ENCODE measurements at places on chromosomes 16 and 17.

GRCh38 chr16:57950382-57950781, 20.5 kb downstream of the CNGB1 start:
- no peak overlapping the region for H3K27ac ChIP-seq
- no peak for DNase-seq
- H3K4me3 ChIP-seq, result no peak overlapping the region
- H3K36me3 ChIP-seq, result no peaks in the 10 kb centered on the region

DNA sequence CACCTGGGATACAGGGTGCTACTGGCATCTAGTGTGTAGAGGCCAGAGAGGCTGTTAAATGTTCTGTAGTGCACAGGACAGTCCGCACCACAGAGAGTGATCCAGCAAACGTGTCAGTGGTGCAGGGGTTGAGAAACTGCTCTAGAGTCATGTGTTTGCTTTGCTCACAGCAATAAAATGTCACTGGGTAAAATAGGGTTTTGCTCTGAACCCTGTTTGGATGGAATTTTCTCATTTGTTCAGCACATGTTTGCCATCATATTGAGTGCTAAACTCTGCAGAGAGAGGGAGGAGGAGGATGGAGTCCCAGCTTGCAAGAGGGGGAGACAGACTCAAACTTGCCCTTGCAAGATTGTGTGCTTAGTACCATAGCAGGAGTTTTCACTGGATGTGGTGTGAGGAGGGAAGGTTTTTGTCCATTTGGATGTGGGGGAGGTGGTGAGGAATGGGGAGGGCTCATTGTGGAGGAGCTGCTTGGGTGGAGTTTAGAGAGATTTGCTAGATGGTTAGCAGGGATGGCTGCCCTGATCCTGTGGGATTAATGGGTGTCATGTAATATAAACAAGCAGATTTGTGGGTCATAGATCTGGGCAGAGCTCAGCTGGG, 11.8 kb downstream of the PLCG2 start:
- H3K27me3 ChIP-seq, result no peaks in the 10 kb centered on the region
- H3K4me1 ChIP-seq, result no peaks in the 10 kb centered on the region
- H3K4me3 ChIP-seq, result no peak overlapping the region
- H3K36me3 ChIP-seq, result no peaks in the 10 kb centered on the region

DNA sequence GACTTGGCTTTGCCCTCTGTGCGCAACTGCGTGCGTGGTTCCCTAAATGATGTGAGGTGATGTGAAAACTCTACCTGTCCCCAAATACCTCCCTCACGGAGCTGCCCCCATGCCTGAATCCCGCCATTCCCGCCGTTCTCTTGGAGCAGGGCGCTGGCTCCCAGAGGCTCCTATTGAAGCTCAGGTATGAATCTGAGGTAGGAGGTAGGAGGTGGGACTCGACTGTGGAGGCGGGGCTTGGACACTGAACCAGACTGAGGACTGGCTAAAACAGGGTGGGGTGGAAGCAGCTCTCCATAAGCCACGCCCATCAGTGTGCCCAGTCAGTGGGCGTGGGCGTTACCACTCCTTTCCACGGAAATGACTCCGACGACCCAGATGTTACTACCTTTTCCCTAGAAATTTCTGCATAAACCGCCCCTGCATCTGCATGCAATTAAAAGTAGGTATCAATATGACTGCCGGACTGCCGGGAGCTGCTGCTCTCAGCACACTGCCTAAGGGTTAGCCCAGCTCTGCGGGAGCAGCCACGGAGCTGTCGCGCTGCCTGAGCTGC, 41.0 kb downstream of the FOXL1 start:
- no peaks in the 10 kb centered on the region for H3K36me3 ChIP-seq
- no peak overlapping the region for H3K27ac ChIP-seq
- no peak overlapping the region for H3K4me3 ChIP-seq
- no peak for DNase-seq

DNA sequence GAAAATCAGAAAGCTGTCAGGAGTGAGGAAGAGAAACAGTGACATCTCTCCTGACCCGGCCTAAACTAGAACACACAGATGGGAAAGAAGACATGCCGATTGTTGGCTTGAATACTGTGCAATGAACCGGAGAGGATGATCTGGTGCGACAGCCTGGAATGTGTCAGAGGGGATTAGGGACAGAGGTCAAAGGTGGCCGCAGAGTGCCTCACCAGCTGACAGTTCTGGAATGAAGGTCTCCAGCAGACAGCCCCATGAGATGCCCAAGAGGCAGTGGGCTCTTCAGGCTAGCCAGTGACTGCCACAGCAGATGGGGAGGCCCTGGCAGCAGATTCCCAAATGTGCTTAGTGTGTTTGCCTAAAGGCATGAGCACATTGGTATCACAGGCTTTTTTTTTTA, 623.2 kb downstream of the CDH8 start:
- H3K36me3 ChIP-seq, result no peaks in the 10 kb centered on the region
- no peak for DNase-seq
- no peak overlapping the region for H3K27ac ChIP-seq
- H3K4me1 ChIP-seq, result no peaks in the 10 kb centered on the region
- no peak overlapping the region for H3K4me3 ChIP-seq

DNA sequence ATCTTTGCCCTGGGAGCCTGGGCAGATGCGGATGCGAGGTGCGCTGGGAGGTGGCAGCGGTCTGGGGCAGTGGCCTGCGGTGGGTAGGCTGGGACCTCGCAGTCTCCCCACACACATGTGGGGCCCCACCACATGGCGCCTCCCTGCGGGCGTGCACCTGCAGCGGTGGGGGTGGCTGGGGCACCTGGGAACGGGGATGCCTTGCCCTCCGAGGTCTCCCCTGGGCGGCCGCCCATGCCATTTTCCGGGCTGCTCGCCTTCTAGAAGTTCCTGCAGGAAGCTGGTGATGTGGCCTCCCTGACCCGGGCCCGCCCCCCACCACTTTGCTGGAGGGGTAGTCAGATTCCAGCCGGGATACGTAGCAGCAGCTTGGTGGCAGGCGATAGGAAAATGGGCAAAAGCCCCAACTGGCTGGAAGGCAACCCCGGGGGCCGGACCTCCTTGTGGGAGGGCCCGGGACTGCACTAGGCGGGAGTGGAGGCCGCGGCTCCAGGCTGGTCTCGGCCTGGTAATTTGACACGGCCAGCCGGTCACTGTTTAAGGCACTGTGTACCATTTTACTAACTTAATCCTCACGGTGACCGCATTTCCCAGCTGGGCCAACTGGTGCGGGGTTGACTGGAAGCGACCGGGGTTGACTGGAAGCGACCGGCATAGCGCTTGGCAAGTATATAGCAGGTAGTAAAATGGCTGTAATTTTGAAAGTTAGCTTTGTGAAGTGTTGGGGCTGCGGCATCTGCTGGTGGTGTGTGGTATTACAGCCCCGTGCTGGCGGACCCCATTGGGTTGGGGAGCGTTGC, 38.5 kb downstream of the IGF2BP1 start:
- no peaks in the 10 kb centered on the region for H3K27me3 ChIP-seq
- no peak for DNase-seq
- H3K36me3 ChIP-seq, result no peaks in the 10 kb centered on the region
- H3K4me3 ChIP-seq, result no peak overlapping the region
- no peak overlapping the region for H3K27ac ChIP-seq
- H3K4me1 ChIP-seq, result peaks cover 3% of the 10 kb centered on the region

DNA sequence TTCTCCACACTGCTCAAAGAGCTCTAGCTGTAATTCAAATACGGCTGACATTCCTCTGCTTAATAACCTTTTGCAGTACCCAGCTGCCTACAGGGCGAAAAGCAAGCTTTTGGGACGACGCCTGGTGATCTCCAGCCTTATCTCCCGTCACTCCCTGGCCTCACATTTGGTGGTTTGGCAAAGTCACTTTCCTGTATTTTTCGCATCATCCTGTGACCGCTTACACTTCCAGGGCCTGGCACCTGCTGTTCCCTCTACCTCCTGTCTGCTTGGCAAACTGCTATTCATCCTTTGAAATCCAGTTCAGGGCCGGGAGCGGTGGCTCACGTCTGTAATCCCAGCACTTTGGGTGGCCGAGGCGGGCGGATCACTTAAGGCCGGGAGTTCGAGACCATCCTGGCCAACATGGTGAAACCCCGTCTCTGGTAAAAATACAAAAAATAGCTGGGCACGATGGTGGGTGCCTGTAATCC, 2.7 kb upstream of the BHLHA9 start:
- DNase-seq, result peak; percentile 12
- no peaks in the 10 kb centered on the region for H3K27me3 ChIP-seq
- peaks cover 8% of the 10 kb centered on the region for H3K4me1 ChIP-seq
- no peaks in the 10 kb centered on the region for H3K36me3 ChIP-seq
- H3K27ac ChIP-seq, result no peak overlapping the region
- H3K4me3 ChIP-seq, result no peak overlapping the region

- H3K27me3 ChIP-seq, result no peaks in the 10 kb centered on the region
- H3K36me3 ChIP-seq, result no peaks in the 10 kb centered on the region
- no peak for DNase-seq
- no peak overlapping the region for H3K4me3 ChIP-seq
- peaks cover 41% of the 10 kb centered on the region for H3K4me1 ChIP-seq
These were observed 2.8 kb upstream of the STAT5A start for GRCh38 chr17:42285346-42286050.

DNA sequence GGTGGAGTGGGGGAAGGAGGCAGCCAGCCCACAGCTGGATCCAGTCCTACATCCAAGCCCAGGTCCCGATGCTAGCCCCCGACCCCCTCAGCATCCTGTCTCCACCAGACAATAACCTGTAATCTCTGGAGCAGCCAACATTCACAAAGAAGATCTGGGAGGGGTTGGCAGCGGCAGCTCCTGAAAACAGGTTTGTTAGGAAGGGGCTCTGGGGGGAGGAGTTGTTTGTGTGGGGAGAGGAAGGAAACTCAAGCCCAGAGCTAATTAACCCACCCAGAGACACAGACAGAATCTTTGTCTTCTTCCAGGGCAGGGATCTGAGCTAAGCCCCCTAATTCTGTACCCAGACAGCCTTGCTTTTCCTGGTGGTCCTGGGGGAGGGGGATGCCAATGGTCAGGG, 4.6 kb upstream of the C17orf113 start:
- H3K27me3 ChIP-seq, result no peaks in the 10 kb centered on the region
- no peak overlapping the region for H3K4me3 ChIP-seq
- no peaks in the 10 kb centered on the region for H3K36me3 ChIP-seq
- no peak for DNase-seq
- peaks cover 6% of the 10 kb centered on the region for H3K4me1 ChIP-seq

- H3K4me3 ChIP-seq, result no peak overlapping the region
- H3K27me3 ChIP-seq, result no peaks in the 10 kb centered on the region
- H3K4me1 ChIP-seq, result no peaks in the 10 kb centered on the region
- DNase-seq, result no peak
These were observed 48.2 kb upstream of the CDC42EP4 start for GRCh38 chr17:73359987-73360410.

GRCh38 chr16:68401871-68402747, 46.2 kb downstream of the SMPD3 start:
- no peak overlapping the region for H3K4me3 ChIP-seq
- H3K36me3 ChIP-seq, result no peaks in the 10 kb centered on the region
- DNase-seq, result no peak

- H3K4me1 ChIP-seq, result no peaks in the 10 kb centered on the region
- no peak for DNase-seq
- no peaks in the 10 kb centered on the region for H3K27me3 ChIP-seq
- H3K36me3 ChIP-seq, result no peaks in the 10 kb centered on the region
These were observed 101.4 kb upstream of the HSBP1 start for GRCh38 chr16:83706394-83706793.

Measured in CD4-positive, alpha-beta memory T cell (primary cell).